ENCODE measurements at places on chromosomes 16 and 17.

DNA sequence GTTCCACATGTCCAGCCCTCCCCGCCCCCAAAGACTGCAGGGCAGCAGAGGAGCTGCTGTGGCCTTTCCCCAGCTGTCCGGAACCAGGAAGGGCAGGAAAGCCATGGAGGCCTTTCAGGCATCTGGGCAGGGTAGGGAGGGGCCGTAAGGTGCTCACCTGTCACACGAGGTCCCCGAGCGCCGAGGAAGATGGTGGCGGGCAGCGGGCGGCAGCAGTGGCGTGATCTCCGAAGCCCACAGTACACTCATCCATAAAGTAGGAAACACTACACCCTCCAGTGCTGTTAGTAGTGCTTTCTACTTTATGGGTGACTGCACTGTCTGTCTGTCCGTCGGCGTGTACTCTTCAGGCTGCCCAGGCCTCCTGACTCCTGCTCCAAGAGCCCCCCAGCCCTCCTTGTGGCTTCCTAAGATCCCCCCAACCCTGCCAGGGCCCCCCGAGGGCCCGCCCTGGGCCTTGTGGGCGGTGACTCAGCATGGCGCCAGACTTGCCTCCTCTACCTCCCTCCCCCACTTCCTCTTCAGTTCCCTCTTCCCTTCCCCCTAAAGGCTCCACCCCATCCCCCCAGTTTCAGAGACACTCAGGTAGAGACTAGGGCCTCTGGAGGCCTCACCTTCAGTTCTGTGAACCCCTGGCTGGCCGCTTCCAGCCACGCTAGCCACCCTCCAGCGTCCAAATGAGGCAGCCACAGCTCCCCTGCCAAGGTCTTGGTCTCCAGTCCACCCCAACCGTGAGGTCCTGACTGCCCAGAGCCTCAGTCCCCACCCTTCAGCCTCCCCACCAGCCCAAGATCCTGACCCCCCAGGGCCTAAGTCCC, 2.6 kb upstream of the TSPOAP1 start:
- no peak for DNase-seq

DNA sequence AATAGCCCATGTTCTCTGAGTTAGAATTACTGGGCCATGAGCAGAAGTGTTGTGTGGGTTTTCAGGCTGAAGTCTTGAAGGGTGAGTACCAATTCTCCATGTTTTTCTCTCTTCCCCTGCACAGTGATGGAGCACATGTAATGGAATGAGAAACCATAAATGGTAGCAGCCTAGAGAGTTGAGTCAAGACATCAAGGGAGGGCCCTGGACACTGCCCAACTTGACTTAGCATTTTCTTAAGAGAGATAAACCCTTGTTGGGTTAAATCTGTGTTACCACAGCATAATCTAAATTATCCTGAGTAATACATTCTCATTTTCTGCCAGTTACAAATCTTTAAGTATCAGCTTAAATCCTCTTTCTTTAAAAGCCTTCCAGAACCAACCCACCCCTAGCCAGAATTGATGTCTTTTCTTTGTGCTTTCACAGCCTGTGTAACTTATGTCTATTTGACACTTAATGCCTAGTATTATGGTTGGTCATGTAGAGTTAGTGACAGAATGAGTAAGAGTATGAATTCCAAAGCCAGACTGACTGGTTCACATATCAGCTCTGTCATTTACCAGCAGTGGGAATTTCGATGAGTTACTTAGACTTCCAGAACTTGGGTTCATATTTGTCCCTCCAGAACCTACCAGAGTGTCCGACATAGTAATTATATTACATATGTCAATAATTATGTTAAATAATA, 27.0 kb upstream of the RGS9 start:
- DNase-seq: no peak

DNA sequence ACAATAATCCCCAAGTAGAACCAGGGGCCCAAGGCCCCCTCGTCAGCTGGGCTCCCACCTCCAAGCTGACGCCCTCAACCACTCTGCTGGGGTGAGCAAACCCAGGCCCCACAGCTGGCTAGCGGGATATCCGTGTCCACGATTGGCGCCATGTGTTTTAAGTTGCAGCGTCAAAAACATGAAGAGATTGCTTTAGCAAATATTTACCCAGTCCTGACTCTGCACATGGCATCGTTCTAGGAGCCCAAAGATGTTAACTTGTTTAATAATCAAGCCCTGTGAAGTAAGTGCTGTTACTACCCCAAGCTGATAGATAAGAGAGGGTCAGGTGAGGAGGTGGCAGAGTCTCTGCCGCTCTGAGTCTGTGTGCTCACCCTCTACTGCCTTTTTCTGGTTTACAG, 344 bp upstream of the SEPTIN12 start:
- no peak for DNase-seq

DNA sequence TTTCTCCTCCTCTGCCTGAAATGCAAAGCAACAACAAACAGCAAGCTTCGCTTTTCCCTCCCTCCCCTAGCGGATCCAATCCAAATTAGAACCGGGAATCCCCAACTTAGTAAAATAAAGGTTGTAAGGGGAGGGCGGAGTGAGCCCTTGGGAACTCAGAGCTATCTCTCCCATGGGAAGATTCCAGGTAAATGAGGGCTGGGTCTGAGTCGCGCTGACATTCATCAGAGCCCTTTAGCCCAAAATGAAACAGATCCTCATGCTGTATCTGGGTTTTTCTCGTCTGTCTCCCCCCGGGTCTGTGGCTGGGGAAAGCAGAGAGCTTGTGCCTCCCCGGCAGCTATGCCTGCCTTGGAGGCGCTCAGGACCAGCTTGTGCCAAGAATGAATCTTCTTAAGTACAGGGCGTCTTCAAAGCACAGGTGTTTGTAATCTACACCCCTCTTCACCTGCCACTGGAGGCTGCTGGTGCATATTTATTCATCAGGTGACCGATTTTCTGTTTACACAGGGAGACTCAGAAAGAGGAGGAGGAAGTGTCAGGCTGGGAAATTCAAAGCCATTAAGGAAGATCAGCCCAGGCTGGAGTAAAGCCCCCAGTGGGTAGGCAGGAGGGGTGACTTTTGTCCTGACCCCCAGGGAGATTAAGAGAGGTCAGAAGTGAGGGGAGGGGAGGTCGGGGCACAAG, 55.0 kb upstream of the GSE1 start:
- peak; percentile 90 for DNase-seq

Measured in NCI-H524 treated with DMSO at 0.1 percent for 48 hours (cell line).